ENCODE measurements at places on chromosomes 7 and 10. TPM values are rescaled to one million over a fixed set of nuclear protein-coding genes. Genes with fewer than 3 reads are reported as not detected.

The BICC1 gene
- polyA plus RNA-seq, result not detected

The GSTO2 gene
- 1.6 TPM for polyA plus RNA-seq

The NEURL1 gene
- not detected for polyA plus RNA-seq

The PSD gene
- polyA plus RNA-seq, result 2.2 TPM

The ZNF467 gene
- not detected for polyA plus RNA-seq

The COL1A2 gene
- not detected for polyA plus RNA-seq

The CYP26A1 gene
- polyA plus RNA-seq, result not detected

The PRKG1 gene
- polyA plus RNA-seq, result not detected

The CYP3A7 gene
- not detected for polyA plus RNA-seq

All from immature natural killer cell (primary cell).